ENCODE measurements at places on chromosomes 5 and 9.

DNA sequence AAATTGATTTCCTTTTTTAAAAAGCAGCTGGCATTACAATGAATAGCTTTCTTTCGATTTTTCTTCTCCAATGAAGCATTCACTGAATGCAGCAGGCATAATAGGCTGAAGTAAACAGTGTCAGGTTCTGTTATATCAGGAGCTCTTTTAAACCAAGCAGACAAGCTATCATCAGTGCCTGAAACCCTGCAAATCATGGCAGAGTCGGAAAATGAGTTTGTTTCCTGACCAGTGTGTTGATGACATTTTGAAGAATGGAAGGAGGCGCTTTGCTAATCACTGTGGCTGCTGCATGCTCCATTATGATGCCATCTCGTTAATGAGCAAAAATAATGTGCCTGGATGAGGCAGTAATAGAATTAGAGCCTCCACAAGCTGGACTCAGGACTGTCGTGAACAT, 284.5 kb downstream of the ZNF608 start:
- no peak for DNase-seq

GRCh38 chr9:78280982-78281668, 15.8 kb upstream of the PSAT1 start:
- DNase-seq: no peak

- DNase-seq: no peak
These were observed 460.5 kb downstream of the CCDC171 start for GRCh38 chr9:16013366-16013765.

- no peak for DNase-seq
These were observed 55.7 kb upstream of the DPYSL3 start for GRCh38 chr5:147565524-147565923.

DNA sequence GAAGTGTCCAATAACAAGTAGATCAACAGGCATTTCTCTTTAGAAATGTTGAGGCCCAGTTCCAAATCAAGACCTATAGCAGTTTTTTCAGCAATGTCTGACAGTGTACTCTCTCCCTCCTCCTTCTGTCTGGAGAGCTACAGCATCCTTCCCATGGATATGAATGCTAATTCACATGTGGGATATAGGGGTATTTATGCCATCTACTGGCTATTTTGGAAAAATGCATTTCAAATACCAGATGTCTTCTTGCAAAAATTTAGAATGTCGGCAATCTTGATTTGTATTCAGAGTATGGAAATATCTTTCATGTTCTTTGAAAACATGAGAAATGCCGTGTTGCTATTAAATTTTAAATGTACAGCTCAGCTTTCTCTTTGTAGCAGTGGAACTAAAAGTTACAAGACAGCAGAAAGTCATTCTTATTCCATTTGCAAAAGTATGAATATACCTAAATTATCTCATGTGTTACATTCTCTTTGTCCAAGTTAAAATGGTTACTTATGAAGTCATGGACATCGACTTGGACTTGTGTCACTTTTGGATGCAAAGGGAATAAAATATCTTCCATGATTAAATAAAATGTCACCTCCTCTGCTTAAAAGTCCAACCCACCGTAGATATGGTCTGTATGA, 647.8 kb downstream of the TAF11L14 start:
- DNase-seq: no peak

DNA sequence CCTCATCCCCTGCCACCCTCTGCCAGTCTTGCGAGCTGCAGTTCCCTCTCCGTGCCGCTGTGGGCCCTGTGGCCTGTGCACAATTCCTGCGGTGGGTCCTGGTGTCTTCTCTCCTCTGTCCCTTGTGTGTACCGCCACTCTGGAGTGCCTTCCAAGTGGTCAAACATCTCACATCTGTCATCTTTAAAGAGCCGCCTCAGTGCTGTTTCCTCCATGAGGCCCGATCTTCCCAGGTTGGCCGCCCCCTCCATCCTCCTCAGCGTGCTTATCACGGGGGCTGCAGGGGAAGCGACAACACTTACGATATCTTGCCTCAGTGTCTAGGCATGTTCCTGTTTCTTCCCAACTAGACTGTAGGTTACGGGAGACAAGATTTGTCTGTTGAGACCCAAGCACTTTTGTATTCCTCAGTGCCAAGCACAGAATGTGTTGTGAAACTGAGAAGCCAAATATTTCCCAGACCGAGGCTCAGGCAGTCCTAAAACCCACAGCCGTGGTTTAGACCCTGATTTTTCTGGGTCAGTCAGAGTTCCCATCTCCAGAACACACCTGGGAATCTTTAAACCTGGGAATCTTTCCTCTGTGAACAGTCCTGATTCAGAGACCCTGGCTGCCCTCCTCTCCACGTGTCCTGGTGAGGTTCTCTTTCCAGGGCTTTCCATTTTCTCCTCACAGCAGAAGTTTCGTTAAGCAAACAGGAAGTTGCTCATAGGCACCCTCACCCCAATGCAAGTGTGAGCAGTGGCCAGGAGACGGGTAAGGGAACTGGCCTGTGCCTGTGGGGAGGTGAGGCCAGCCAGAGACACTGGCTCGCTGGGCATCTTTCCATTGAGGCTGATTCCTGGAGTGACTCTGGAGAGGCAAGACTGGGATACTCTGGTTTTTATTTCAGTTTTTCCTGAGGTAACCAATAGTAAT, 28.8 kb downstream of the SLC46A2 start:
- no peak for DNase-seq

GRCh38 chr9:70455993-70456704, 41.7 kb upstream of the KLF9 start:
- DNase-seq: no peak

- no peak for DNase-seq
These were observed 767.9 kb upstream of the CTNND2 start for GRCh38 chr5:12672141-12672540.

DNA sequence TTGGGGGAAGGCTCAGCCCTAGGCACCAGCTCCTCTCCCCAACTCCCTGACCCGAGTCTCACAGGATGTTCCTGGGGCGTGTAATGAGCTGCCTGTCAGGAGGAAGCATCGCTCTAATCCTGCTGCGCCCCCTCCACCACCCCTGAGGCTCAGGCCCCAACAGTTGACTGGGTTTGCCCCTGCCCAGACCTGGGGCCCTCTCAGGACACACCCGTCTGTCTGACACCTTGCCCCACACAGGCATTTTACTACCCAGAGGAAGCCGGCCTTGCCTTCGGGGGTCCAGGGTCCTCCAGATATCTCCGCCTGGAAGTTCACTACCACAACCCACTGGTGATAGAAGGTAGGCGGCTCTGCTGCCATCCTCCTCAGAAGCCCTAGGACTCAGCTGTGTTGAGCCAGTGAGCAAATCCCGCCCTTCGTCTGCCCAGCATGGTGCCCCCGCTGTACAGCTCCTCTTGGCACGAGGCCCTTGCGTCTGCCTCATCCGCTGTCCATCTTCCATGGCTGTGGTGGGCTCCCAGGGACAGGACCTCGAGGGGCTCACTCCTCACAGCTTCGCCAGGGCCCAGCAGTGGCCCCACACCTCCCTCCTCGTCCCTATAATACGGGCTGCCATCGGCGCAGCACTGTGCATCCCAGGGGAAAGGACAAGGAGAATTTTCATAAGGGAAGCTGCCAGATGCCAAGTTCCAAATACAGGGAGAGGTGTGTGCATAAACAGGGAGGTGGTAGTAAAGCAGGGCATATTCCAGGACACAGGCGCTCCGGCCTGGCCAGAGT, 8.0 kb downstream of the DBH start:
- DNase-seq: no peak

- no peak for DNase-seq
These were observed 196.2 kb downstream of the HSPA4 start for GRCh38 chr5:133247881-133248624.

GRCh38 chr9:24698881-24699518, 153.3 kb upstream of the IZUMO3 start:
- DNase-seq: no peak

DNA sequence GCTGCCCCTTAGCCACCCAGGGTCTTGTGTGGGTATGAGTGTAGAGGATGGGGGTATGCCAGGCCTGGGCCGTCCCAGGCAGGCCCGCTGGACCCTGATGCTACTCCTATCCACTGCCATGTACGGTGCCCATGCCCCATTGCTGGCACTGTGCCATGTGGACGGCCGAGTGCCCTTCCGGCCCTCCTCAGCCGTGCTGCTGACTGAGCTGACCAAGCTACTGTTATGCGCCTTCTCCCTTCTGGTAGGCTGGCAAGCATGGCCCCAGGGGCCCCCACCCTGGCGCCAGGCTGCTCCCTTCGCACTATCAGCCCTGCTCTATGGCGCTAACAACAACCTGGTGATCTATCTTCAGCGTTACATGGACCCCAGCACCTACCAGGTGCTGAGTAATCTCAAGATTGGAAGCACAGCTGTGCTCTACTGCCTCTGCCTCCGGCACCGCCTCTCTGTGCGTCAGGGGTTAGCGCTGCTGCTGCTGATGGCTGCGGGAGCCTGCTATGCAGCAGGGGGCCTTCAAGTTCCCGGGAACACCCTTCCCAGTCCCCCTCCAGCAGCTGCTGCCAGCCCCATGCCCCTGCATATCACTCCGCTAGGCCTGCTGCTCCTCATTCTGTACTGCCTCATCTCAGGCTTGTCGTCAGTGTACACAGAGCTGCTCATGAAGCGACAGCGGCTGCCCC, 2.6 kb downstream of the SLC35A4 start:
- DNase-seq: no peak

- DNase-seq: no peak
These were observed 630.7 kb upstream of the ZNF608 start for GRCh38 chr5:125377141-125377540.

GRCh38 chr5:40481241-40481640, 198.5 kb upstream of the PTGER4 start:
- DNase-seq: no peak
